ENCODE measurements at places on chromosomes 12 and 14. TPM values are rescaled to one million over a fixed set of nuclear protein-coding genes. Genes with fewer than 3 reads are reported as not detected.

SLC38A4 gene
- total RNA-seq: 0.33 TPM

TAS2R30 gene
- 7.0 TPM for total RNA-seq

MSRB3 gene
- total RNA-seq: 15.9 TPM

NACA gene
- total RNA-seq: 677 TPM

SERPINA5 gene
- not detected for total RNA-seq

MAP3K9 gene
- total RNA-seq: 14.7 TPM

RFC5 gene
- total RNA-seq: 13.4 TPM

SLC25A21 gene
- total RNA-seq: 0.39 TPM

NDUFA9 gene
- 22.4 TPM for total RNA-seq

TAS2R20 gene
- total RNA-seq: 2.7 TPM

HNRNPC gene
- 934 TPM for total RNA-seq

USP44 gene
- total RNA-seq: 0.54 TPM

EPYC gene
- total RNA-seq: not detected

EGLN3 gene
- 8.2 TPM for total RNA-seq

KRT81 gene
- not detected for total RNA-seq

FAM216A gene
- 6.5 TPM for total RNA-seq

LTB4R2 gene
- total RNA-seq: 6.3 TPM

MAP1LC3B2 gene
- total RNA-seq: not detected

RNU4-1 gene
- total RNA-seq: under 0.01 TPM

KRT2 gene
- total RNA-seq: not detected

PSME2 gene
- 32.6 TPM for total RNA-seq

CKAP4 gene
- total RNA-seq: 192 TPM

SCN8A gene
- 0.39 TPM for total RNA-seq

UNC79 gene
- 0.22 TPM for total RNA-seq

WDR89 gene
- 7.1 TPM for total RNA-seq

ERP27 gene
- 14.1 TPM for total RNA-seq

Data from placental epithelial cell (primary cell).